Placental epithelial cell (primary cell): ENCODE measurements at places on chromosomes 2 and 18. TPM values are rescaled to one million over a fixed set of nuclear protein-coding genes. Genes with fewer than 3 reads are reported as not detected.

Gene GPBAR1
- 0.39 and 1.2 TPM in 2 replicates for total RNA-seq

Gene TXNDC2
- not detected in 2 replicates for total RNA-seq

Gene FEV
- total RNA-seq: not detected in 2 replicates

Gene ABHD1
- total RNA-seq: not detected in 2 replicates

Gene POU3F3
- not detected in 2 replicates for total RNA-seq
